ENCODE measurements at places on chromosomes 11 and 22.

DNA sequence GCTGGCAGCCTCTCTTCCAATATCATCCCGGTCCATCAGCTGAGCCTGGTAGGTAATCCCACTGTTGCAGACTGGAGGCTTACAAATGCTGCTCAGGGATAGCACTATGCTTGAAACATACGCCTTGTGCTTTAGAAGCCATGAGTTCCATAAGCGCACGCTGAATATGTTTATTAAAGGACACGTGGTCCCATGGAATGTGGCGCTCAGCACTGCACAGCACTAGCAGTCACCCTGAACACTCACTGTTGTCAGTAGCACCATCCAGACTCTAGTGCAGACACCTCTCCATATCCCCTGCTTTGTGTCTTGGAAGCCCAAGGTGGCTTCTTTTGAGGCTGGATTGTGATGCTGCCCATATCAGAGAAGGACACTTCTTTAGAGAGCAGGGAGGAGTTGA is 120.9 kb downstream of the MAML2 start:
- DNase-seq, result no peak

- no peak for DNase-seq
These were observed 48.6 kb upstream of the UCP3 start for GRCh38 chr11:74057249-74058151.

- no peak for DNase-seq
These were observed 394.5 kb downstream of the SHANK2 start for GRCh38 chr11:70857894-70858293.

GRCh38 chr22:22520020-22520656 is at the start of gene ZNF280A:
TSS of gene ZNF280A (minus strand) at chr22:22520270. CDS start at chr22:22515630, 4,640 bp downstream.
- DNase-seq, result no peak

DNA sequence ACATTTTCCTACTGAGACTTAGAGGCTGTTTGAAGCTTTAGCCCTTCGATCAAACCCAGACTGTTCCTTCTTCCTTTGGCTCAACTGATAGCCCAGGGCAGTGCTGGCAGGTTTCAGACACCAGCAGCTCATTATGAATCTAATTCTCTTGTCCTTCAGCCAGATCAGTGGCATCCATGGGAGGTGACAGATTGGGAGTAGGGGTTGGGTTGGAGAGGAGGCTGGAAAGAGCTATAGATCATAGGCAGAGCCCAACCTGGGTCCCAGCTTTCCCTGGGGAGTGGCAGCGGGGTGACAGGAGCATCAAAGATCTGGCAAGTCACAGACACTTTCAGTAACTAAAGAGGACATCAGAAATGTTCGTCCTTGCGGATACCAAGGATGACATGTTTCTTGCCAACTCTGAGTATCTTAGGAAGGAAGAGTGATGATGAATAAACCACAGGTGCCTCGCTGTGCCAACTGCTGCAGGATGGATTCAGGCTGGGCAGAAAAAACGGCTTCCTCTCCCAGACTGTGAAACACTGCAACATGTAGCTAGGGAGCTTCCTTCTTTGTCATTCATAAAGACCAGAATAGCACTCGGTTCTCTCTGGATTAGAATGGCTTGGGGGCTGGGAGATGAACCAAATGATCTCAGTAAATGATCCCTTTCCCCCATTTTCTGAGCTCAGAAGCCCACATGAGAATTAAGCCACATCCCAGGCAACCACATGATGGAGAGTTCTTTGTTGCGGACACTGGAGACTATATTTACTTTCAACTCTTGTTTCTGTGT is 19.1 kb downstream of the ABCC8 start:
- DNase-seq, result no peak
